ENCODE measurements at places on chromosomes 16 and 17.
A peak's percentile ranks its signal among the peaks of the same experiment; 100 is the strongest.

- DNase-seq = no peak
Measured at GRCh38 chr17:43924558-43924957, 17.2 kb upstream of the MPP2 start.

- DNase-seq = no peak
Measured at GRCh38 chr17:82441691-82442487, 8.7 kb downstream of the CYBC1 start.

DNA sequence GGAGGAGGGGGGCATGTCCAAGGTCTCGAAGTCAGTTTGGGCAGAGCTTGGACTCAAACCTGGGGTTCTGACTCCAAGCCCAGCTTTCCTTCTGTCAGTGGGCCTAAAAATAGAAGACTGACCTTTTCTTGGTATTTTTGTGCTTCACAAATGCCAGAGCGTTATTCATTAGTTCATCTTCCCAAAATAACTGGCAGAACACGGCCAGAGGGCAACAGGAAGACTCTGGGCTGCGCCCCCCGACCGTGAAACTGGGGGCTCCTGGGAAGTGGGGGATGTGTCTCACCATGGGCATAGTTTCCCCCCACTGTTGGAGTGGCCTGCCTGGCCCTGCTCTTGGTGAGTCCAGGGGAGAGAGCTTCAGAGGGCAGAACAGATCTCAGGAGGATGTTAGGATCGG is 94.0 kb downstream of the SOCS1 start:
- DNase-seq = no peak

DNA sequence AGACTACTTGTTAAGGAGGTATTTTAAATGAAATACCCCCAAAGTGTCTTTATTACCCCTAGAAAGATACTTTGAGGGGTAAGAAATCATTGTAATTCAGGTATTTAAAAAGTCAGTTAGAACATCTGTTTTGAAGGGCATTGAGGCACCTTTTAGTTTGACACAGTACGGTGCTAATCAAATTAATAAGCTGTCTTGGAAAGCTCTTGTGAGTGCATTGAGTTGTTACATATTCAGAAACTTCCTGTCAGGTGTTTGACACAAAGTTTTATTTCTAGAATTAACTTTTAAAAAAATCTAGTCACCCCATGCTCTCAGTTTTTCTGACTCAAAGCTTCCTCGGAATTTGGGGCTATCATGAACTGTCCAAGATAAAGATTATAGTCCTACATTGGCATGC is 4.6 kb downstream of the RBBP6 start:
- no peak for DNase-seq

DNA sequence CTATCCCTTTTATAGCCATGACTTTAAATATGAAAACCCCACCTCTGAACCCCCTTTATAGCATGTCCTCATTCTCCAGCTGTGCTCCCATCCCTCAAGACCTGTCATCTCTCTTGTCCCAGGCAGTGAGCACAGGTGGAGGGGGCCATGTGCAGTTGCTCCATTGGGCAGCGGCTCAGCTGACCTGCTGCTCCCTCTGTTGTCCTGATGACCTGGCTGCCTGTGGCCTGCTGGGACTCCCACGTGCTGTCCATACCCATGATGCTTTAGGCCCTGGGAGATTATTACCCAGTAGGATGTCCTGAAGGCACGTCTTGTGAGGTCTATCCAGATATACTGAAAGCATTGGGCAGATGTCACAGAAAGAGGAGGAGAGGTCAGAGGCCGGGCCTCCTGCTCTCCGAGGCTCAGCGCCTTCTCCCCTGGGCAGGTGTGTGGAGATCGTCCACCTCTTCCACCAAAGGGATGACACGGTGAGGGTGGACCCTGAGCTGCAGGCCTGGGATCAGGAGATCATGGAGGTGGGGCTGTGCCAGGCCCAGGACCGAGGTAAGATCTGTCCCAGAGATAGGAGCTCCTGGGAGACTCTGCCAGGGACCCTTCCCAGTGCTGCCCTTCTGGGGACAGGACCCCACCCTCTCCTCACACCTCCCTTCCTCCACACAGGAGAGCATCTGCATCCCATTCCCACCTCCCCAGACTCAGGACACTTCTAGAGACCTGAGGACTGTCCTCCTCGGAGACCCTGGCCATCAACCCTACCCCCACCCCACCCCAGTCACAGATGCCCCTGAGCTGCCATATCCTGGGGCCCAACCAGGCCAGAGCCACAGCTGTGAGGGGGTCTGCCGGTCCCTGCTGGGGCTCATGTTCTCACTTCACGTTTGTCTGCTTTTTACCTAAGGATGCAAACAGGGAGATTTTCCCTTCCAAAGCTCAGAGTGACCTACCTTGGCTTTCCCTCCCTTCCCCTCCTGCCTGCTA is 58.0 kb downstream of the GOSR1 start:
- DNase-seq = no peak

GRCh38 chr17:42618442-42619150 is 9.1 kb downstream of the TUBG1 start:
- no peak for DNase-seq

GRCh38 chr17:17495536-17496188 is 533 bp downstream of the RASD1 start:
- peak; percentile 22 for DNase-seq

DNA sequence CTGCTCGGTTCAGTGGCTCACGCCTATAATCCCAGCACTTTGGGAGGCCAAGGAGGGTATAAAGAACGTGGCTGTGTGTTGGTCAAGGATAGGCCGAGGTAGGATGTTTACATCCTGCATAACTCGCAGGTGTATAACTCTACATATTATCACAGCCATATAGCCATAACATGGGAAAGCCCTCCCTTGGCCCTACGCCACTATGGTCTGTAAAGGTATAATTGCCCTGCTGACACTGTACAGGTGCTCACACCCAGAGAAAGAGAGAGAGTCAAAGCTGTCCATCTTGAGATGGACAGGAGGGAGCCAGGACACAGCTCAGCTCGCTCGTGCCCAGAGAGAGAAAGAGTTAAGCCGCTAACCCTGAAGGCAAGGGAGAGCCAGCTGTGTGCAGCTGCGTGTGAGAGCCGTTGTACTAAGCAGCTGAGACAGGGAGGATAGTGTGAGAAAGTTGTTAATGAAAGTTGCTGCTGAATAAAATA is 30.4 kb upstream of the DHX8 start:
- DNase-seq = no peak

DNA sequence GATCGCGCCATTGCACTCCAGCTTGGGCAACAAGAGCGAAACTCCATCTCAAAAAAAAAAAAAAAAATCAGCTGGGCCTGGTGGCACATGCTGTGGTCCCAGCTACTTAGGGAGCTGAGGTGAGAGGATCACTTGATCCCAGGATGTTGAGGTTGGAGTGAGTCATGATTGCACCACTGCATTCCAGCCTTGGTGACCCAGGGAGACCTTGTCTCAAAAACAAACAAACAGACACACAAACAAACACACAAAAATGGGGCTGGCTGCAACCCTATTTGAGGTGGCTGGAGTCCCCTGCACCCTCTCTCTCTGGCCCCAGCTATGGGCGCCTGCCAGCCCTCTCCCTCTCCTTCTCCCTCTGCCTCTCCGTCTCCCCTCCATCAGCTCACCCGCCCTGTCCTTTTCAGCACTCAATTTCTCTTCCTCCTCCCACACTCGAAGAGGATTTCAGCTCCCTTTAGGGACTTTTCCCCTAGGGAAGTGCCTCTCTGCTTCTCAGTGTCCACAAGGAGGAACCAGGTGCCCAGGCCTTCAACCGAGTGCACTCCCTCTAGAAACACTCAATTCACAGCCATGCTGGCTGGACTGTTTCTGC is 17.5 kb upstream of the TFAP4 start:
- no peak for DNase-seq

DNA sequence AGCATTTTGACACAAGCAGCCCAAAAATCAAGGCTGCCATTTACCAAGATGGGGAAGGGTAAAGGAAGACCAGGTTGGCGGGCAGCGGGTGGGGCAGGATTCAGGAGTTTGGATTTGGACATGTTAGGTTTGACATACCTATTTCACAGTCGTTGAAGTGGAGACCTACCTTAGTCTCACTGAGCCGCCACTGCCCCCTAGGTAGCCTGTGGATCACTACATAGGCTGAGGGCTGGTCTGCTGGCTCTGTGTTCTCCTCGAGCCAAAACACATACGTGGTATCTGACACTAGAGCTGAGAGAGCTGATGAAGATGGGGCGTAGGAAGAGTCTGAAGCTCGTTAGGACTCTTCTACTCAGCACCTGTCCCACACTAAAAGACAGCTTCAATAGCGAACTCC is 115.1 kb downstream of the HIC1 start:
- no peak for DNase-seq

GRCh38 chr16:28189245-28189644 is 22.5 kb downstream of the XPO6 start:
- DNase-seq = no peak

DNA sequence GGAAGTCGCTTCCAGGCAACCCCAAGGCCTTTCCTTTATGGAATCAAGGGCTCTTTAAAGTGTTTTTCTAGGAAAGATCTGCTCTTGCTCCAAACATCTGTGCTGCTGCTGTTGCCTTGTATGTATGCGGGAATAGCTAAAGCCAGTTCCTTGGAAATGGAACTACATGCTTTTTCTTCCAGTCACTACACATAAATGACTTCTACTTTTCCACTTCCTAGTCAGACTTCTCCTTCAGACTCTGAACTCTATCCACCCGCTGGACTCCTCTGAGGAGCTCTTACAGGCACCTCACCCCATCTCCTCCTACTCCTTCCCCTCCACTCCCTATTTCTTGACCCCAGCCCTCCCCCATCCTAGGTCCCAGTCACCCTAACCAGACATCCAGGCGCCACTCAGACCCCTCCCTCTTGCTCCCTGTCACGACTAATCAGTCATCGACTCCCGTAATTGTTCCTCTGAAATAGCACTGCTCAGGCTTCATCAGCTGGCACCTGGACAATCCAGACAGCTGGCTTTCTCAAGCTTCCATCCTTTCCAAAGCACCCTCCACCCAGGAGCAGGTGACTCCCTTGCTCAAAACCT is 15.0 kb upstream of the PEMT start:
- DNase-seq = no peak

GRCh38 chr17:21453144-21453898 is 77.2 kb downstream of the KCNJ12 start:
- no peak for DNase-seq

GRCh38 chr17:28963841-28964240 is 12.5 kb upstream of the PHF12 start:
- no peak for DNase-seq

DNA sequence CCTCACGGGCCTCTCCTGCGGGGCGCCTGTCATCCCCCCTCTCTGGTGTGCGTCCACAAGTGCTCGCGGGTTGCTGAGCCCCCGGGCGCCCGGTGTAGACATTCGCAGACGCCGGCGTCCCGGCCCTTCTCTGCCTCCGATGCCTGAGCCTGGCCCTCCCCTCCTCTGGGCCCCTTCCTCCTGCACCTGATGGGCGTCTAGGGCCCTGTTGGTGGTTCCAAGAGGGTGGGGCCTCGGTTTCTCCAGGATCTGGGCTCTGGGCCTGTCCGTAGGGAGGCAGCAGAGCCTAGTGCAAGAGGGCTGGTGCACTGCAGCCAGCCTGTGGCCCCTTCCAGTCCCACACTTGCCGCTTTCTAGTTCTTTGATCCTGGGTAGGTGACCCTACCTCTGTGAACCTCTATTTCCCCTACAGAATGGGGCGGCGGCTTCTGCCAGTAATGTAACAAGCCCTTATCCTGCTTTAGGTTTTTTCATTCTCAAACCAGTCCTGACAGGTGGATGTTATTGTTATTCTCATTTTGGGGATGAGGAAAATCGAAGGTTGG is 623 bp downstream of the E4F1 start:
- DNase-seq = no peak

DNA sequence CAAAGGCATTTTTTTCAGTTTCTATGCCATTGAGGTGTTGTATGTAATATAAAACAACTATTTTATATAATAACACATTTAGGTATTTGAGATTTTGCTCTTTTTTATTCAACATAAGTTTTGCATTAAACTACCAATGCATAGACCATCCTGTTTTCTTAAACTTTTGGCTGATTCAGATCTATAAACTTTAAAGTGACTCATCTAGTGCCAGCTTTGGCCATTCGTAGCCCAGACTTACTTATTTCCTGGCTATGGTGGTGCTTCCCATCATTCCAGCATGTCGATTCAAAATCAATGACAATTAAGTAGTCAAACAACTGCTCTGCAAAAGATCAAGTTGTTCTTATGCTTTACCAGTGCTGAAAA is 3.1 kb downstream of the ERI2 start:
- no peak for DNase-seq

DNA sequence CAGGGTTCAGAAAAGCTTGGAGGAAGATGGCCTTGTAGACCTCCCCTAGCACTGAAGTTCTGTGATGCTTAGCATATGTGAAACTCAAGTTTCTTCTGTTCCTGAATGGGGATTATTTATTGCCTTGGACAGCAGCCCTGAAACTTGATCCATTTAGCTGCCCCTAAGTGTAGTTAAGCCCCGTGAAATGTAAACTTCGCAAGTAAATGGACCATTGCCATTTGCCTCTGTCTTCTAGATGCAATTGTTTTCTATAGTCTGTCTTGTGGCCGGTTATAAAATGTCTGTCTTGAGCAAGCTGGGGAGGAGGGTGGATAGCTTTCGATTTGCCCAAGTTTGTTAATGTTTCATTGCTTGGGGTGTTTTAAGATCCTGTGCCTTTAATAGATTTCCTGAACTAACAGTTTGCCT is 261.8 kb downstream of the CDH13 start:
- no peak for DNase-seq

GRCh38 chr17:4788807-4789700 is at the start of gene GLTPD2:
TSS of gene GLTPD2 (plus strand) at chr17:4788964. CDS start at chr17:4789012, 48 bp downstream.
- peak; percentile 9 for DNase-seq

- DNase-seq = no peak
Measured at GRCh38 chr17:40284085-40284713, 3.5 kb upstream of the CDC6 start.

- DNase-seq = peak; percentile 64
Measured at GRCh38 chr16:89924297-89924924, 1.3 kb downstream of the TUBB3 start.

- no peak for DNase-seq
Measured at GRCh38 chr17:6660805-6661463, 9.4 kb downstream of the C17orf100 start.

DNA sequence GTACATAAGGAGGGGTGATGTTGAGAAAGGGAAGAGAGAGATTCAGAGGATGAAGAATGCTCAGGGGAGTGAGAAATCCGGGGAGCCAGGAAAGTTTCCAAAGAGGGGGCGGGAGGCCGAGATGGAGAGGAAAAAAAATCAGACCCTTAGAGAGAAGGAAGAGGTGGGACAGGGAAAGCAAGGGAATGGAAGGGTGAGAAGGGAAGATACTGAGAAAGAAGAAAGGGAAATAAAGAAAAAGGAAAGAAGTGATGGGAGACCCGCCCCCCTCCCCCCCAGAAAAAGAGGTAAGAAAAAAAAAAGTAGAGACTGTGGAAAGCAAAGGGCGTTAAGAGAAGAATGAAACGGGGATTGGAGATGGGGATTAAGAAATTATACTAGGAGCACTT is 507 bp downstream of the DYNLRB2 start:
- DNase-seq = no peak

GRCh38 chr16:53581784-53582183 is 78.8 kb upstream of the AKTIP start:
- no peak for DNase-seq

DNA sequence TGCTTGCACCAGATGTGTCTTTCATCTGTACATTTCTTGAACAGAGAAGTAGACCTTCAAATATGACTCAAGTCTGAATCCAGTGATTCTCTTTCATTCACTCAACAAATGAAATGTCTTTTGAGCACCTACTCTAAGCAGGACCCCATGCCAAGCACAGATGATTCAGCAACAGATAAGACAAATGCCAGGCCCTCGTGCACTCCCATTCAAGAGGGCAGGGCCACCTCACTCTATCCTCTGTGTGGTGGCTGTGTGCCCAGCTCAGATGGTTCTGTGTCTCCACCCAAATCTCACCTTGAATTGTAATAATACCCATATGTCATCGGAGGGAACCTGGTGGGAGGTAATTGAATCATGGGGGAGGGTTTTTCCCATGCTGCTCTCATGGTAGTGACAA is 74.1 kb upstream of the NKD1 start:
- DNase-seq = no peak
